ENCODE measurements at places on chromosomes 6 and 20.

DNA sequence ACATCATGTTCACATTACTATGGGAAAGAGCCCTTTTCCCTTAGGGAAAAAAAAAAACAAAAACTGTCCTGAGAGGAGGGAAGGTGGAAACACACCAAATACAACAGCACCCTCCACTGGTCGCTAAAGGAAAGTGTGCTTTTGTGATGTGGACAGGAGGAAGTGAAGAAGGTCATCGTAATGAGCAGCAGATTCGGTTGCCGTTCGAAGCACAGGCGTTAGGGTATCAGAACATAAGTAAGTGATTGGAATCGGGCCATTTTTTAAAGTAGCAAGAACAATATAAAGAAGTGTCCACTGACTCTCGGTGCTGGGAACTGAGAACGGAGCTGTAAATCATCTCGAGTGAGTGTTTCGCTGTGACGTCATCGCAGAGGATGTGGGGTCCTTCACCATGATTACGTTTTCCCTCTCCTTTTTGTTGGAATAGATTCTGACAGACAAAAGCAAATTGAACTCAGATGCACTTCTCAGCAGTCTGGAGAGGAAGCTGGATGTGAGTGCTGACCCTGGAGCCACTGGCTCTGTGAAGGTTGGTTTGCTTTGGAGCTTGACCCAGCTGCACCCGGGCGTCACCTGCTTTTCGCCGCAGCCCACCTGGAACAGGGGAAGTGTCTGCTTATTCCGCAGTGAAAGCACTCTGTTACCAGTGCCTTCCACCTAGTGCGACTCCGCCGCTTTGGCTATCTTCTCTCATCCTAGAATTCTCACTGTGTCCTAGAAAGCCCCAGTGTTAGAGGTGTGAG, 203.6 kb upstream of the GMDS start:
- DNase-seq, result no peak

GRCh38 chr6:166476061-166476591, 93.4 kb upstream of the MPC1 start:
- DNase-seq, result peak; percentile 57

DNA sequence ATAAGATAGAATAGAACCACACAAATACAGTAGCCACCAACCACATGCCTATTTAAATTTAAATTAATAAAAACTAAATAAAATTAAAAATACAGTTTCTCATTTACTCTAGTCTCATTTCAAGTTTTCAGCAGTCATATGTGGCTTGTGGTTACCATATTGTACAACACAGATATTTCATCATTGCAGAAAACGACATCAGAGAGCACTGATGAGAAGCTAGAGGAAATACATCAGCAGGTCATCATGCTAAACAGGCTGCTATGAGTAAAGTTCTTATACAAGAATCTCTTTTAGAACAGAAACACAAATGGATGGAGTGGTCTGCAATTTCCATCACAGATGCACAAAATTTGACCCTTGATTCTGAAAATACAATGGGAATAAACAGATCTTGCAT, 36.6 kb downstream of the TBC1D32 start:
- no peak for DNase-seq

DNA sequence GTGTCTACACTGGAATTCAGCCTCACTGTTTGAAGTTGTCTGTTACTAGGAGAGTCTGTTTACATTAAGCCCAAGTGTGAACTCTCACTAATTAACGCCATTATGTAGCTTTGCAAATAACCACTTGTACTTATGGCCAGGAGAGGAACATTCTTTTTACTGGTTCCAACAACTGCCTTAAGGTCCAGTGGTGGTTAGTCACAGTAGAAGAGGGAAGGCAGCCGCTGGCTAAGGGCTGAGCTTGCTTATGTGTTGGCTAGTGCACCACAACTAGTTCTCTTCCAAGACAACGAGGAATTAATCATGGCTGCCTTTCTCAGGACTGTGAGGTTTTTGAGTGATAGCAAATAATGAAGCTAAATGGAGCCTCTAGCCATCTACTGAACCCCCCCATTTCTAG, 14.9 kb upstream of the SLC22A23 start:
- peak; percentile 71 for DNase-seq

- DNase-seq, result no peak
Measured at GRCh38 chr6:46781478-46782378, 11.5 kb upstream of the MEP1A start.

GRCh38 chr6:7142918-7143475, 35.2 kb downstream of the RREB1 start:
- no peak for DNase-seq

DNA sequence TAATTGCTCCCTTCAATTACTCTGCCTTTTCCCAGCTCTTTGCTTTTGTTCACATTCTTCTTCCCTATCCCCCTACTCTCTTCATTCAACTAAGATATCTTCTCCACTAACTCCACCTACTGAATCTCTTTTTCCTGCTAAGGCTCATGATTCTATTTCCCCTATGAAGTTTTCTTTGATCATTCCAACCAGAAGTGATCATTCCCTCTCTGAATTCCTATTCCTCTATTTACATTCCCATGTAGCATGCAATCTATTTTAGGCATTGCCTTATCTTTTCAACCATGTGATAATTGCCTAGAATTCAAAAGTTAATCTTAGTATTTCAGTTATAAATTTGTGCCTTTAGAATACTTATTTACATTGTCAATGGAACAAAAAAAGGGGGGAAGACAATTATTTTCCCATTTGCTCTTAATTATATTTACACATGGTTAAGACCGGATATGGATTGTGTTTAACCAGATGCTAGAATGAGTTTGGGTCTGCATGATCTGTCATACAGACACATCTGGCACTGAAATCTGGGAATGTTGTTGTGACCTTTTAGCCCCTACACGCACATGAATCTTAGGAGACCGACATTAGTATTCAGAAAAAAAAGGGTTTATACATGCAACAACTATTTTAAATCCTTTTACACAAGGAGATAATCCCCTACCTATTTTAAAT, 20.8 kb downstream of the MOXD1 start:
- DNase-seq, result no peak

GRCh38 chr6:100230115-100230952, 234.4 kb downstream of the SIM1 start:
- no peak for DNase-seq

DNA sequence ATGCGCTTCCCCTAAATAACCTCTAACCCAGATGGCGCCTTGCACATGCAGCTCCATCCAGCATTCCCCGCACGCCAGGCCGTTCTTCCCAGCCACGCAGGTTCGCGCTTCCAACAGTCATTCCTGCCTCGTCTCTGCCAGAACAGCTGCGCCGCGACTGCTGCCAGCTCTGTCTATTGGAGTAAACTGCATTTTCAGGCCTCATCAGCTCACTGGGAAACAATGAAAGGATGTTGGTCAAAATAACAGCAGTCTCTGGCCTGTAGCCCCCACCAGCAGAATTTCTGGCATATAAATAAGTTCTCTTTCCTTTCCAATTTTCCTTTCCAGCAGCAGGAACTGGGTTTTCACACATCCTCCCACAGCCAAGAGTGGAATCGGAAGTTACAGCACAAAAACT, 14.6 kb downstream of the NRSN1 start:
- DNase-seq, result no peak

DNA sequence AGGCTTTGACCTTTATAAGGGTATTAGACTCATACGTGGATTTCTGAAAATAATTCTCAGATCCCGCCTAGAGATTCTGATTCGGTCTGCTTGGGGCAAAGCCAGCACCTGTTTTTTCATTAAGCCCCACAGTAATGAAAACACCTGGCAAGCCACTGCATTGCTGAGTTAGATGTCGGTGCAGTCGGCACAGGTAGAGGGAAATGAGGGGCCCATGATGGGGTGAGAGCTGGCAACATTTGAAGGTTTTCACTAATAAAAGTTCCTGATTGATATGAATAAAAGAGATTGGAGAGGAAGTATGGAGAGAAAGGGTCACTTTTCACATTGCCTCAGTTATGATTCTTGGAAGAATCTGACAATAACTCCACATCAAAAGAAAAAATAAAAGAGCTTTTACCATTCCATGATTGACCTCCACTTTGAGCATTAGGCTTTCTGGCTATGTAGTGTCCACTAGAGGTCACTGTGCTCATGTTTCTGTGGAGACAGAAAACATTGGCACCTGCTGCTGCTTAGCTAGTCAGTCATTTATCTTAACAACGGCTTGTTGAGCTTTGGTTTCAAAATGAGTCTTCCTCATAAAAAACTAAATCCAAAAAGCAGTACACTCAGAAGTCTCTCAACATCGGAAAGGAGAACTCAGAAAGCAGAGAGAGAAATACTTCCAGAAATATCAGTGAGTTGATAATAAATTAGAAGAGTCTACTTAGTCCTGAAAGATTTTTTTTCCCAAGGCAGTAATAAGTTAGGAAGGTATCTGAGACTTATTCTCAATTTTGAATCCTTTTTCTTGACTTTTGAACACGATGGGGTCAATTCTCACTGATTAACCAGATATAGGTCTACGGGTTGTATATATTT, 53.3 kb upstream of the KLHL31 start:
- DNase-seq, result no peak

- no peak for DNase-seq
Measured at GRCh38 chr20:49987015-49987867, 4.5 kb downstream of the SNAI1 start.

GRCh38 chr20:63778857-63779256, 39.3 kb downstream of the SLC2A4RG start:
- no peak for DNase-seq

- DNase-seq, result no peak
Measured at GRCh38 chr6:131132360-131132759, 2.9 kb upstream of the AKAP7 start.

- DNase-seq, result no peak
Measured at GRCh38 chr20:3046677-3047462, 1.0 kb downstream of the MRPS26 start.

GRCh38 chr6:35057449-35058357, 83.4 kb downstream of the TCP11 start:
- no peak for DNase-seq

GRCh38 chr6:165599121-165599520, 63.9 kb downstream of the PDE10A start:
- no peak for DNase-seq

DNA sequence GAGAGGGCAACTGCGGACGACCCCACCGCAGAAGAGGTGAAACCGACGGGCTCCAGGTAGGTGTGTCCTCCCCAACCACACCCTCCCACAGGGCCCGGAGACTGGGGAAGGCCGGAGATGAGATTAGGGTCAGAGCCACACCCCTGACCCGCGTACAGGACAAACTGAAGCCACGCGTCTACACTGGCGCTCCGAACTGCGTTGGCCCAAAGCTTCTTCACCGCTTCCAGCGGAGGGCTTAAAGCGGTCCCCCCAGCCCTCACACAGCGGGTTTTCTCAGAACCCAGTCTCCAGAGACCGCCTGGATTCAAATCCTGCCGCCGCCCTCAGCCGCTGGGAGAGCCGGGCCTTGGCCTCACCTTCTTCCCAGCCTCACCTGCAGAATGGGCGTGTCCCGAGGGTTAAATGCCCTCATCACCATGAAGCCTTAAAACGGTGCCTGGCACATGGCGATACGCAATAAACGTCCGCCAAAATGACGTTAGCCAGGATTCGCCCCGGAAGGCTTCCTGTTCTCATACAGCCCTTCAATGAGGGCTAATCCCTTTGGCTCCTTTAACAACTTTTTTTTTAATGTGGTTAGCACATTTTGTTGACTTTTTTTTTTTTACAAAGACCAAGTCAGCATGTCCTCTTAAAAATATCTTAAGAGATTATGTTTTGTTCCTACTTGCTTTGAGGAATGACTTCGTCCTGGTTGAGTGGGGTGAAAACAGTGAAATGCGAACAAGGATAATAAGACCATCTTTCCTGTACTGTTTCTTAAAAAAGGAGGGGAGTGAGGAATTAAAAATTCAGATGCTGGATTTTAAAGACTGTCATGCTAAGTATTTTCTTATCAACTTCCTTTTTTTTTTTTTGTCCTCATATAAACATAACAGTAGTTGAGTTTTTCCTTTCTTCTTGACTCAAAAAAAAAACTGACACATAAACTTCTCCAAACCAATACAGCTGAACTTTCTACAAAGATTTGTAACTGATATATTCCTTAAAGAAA, 15.1 kb upstream of the ZNF217 start:
- no peak for DNase-seq

- no peak for DNase-seq
Measured at GRCh38 chr6:129677620-129678325, 32.2 kb downstream of the ARHGAP18 start.

DNA sequence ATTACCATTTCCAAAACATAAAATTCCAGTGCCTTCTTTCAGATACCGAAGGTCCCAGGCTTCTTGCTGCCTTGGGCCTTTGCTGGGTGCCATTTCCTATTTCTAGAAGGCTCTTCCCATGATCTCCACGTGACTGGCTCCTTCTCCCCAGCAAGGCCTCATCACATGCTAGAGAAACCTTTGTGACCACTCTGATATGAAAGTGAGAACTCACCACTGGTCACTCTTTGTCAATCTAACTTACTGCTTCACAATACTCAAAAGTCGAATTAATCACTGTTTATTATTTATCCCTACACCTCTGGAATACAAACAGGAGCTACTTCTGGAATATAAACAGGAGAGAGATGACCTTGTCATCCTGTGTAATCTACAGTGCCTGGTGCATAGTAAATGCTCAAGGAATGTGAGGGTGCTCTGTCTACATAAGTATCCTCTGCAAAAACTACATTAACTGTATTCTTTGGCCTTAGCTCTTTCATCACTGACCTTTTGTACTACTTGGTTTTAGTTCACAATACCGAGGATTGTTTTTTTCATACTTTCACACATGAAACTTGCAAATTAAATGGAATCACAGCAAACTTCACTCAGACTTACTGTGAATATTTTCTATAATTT, 1.6 kb downstream of the STX7 start:
- no peak for DNase-seq

GRCh38 chr6:36432151-36432671, 10.4 kb downstream of the PXT1 start:
- no peak for DNase-seq

- no peak for DNase-seq
Measured at GRCh38 chr20:20038586-20038985, 13.7 kb downstream of the CRNKL1 start.

DNA sequence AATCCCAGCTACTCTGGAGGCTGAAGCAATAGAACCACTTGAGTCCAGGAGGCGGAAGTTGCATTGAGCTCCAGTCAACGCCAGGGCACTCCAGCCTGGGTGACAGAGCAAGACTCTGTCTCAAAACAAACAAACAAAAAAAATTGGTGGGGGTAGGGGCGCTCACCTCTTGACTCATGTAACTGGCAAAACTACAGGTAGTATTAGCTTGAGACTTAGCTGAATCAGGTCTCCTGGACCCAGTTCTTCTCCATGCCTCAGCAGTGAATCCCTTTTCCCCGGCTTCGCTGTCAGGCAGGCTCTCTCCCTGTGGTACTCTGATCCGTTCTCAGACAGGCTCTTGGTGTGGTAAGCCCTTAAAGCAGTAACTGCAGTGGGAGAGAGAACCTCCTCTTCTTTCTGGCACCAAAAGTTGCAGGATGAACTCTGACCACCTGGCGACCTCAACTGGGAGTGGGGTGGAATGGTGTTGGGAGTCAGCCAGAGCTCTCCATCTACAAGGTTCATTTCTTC, 12.9 kb downstream of the SLC9A8 start:
- no peak for DNase-seq

GRCh38 chr20:62319346-62319909, 16.6 kb downstream of the ADRM1 start:
- DNase-seq, result no peak
